Mammary epithelial cell (primary cell): ENCODE measurements at places on chromosomes 16 and 17.

DNA sequence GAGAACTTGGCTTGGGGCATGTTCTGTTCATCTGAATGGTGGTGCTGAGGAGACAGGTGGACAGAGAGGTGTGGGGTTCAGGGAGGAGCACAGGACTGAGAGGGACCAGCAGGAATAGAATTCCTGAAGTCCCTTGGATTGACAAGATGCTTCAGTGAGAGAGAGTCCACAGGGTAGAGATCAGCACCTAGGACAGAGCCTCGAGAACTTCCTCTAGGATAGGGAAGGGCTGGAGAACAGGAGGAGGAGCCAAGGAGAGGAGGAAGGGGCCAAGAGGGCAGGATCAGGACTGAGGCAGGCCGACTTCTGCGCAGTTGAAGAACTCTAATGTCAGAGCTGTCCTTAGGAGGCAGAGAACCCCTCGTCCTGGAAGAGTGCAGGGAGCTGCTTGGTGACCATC is 138.4 kb downstream of the PRKCB start:
- DNase-seq, result no peak

DNA sequence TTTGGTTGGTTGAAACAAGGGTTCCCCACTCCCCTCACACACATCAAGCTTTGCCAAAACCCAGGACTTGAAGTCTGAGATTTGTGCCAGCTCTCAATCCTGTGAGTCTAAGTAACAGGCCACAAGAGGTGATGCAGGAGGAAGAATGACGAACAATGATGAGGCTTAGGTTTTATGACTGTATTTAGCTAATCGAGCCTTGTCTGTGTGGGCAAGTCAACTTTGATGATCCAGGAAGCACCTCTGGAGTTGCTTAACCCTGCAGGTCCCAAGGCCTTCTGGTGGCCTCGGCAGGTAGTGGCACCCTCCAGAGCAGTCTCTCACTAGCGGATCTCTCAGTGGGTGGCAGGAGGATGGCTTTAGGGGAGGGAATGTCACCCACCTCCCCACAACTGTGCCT is 28.7 kb downstream of the CDK5RAP3 start:
- DNase-seq, result peak; percentile 69

DNA sequence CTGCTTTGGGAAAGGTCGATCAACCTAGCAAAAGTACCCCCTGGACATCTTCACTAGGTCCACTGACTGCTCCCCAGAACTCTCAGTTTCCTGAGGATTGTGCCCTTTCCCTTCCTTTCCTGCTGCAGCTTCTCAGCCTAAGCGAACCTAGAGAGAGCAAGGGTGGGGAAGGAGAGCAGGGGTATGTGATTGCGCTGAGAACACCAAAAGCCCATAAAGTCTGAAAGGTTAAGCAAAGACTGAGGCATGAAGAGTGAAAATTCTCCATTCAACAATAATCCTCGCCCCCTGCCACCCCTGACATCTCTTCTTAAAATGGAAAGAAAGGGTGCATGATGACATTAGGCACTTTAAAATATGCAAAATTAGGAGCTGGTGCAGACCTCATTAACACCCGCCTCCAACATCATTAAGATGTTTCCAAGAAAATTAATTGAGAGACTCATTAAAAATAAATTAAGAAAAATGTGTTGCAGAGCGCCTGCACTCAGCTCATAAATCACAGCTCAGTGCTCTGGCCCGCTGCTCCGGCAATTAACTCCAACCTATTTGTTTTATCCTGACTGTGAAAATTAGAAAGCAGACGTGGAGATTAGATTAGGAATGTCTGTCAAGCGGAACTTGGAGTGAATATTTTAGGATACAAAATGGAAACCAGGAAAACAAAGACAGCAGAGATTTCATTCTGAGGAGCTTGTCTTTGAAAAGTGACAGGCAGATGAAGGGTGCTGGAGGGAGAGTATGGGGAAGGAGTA is 49.1 kb upstream of the PMFBP1 start:
- DNase-seq, result no peak

DNA sequence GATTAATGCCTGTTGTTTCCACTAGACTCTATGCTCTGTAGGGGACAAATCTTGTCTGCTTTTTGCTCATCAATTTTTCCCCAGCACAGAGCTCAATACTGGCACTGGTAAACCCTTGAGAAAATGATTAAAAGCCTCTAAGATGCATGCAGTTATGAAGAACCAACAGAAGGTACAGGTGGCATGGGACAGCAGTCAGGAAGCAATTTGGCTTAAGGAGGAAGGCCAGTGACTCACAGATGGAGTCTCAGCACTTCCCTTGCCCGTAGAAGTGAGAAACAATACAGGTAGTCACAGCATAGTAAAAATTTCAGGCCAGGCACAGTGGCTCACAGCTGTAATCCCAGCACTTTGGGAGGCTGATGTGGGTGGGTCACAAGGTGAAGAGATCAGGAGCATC is 504.7 kb upstream of the RBFOX1 start:
- DNase-seq, result no peak

- DNase-seq, result no peak
Observed at GRCh38 chr17:29572691-29573557, 4.4 kb downstream of the TP53I13 start.

DNA sequence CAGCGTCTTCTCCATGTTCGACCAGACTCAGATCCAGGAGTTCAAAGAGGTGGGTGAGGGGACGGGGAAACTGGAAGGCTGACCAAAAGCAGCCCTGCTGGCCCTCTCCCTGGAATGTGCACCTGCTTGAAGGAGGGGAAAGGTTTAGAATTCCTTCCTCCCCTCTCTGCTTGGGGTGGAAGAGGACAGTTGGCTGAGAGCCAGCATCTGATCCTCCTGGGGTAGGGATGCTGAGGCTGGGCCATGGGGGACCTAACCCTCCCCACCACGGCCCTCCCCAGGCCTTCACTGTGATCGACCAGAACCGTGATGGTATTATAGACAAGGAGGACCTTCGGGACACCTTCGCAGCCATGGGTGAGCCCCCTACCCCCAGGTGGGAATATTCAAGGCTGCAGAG is 1.3 kb downstream of the MYL11 start:
- DNase-seq, result no peak
